ENCODE measurements at places on chromosomes 2 and 18.

- no peak for DNase-seq
Observed at GRCh38 chr18:73741946-73742345, 405.7 kb downstream of the FBXO15 start.

- DNase-seq = no peak
Observed at GRCh38 chr2:11539317-11540147, 5.7 kb downstream of the GREB1 start.

- no peak for DNase-seq
Observed at GRCh38 chr2:11748018-11748860, 1.8 kb downstream of the LPIN1 start.

DNA sequence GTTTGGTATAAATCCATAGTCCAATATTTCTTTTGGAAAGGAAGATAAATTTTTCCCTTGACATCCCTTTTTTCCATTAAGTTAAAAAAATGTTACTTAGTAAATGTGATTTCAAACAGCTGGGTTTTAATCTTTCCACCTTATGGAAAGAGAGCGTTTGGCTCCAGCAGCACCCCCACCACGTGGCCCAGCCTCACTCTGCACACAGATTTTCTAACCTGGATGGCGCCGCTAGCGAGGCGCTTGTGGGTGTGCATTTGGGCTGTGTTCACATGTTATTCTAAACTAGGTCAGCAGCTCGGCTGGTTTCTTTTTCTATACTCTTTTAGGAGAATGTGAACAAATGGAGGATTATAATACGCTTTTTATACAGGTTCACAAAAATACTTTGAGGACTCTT lies 218.0 kb downstream of the LDLRAD4 start:
- DNase-seq = peak; percentile 40

DNA sequence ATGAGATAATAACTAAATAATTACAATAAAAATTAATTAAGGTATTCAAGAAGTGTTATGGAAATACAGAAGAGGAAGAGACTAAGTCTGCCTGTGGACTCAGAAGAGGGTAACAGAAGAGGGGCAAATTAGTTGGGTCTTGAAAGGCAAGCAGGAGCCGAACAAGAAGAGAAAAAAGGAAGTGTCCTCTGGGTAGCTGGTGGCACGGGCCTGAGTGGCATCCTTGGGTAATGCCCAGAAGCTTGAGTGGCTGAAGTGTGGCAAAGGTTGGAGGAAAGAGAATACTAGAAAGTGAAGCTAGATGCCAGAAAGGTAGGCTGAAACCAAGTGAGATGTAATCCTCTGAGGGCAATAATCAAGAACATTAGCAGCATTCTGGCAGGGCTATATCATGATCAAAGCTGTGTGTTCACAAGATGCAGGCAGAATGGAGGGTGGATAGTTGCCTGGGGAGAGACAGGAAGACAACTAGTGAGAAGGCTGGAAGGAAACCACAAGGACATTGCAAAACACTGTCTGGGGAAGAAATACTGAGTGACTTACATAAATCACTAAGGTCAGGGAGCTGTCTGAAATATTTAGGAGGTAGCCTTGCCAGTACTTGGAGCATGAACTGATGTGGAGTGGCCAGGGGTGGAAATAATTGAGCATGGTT lies 16.2 kb downstream of the DOCK10 start:
- DNase-seq = no peak

DNA sequence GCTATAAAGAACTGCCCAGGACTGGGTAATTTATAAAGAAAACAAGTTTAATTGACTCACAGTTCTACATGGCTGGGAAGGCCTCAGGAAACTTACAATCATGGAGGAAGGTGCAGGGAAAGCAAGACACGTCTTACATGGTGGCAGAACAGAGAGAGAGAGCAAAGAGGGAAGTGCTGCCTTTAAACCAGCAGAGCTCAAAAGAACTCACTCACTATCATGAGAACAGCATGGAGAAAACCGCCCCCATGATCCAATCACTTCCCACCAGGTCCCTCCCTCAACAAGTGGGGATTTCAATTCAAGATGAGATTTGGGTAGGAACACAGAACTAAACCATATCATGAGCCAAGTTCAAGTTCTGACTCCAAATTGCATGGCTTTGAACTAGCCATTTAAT lies 62.8 kb upstream of the PPP1CB start:
- DNase-seq = no peak

DNA sequence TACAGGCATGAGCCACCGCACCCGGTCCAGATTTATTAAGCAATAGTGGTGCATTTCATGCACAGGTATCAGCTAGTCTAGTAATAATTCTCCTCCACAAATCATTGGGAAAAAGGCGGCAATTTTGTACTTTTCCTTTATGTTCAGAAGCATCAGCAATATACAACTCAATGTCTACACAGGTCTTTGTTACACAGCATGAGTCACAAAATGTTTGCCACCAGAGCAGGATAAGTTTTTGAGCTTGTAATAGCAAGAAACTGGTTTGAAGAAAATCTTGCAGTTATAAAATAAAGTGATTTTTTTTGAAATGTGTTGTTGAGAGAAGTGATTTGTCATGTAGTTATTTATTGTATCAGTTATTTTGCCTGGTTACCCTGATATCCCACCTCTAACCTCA lies 4.8 kb upstream of the ITPRIPL1 start:
- no peak for DNase-seq

- no peak for DNase-seq
Observed at GRCh38 chr18:22606563-22607283, 189.0 kb upstream of the CTAGE1 start.

GRCh38 chr2:127087791-127088495 lies 19.0 kb downstream of the BIN1 start:
- no peak for DNase-seq

DNA sequence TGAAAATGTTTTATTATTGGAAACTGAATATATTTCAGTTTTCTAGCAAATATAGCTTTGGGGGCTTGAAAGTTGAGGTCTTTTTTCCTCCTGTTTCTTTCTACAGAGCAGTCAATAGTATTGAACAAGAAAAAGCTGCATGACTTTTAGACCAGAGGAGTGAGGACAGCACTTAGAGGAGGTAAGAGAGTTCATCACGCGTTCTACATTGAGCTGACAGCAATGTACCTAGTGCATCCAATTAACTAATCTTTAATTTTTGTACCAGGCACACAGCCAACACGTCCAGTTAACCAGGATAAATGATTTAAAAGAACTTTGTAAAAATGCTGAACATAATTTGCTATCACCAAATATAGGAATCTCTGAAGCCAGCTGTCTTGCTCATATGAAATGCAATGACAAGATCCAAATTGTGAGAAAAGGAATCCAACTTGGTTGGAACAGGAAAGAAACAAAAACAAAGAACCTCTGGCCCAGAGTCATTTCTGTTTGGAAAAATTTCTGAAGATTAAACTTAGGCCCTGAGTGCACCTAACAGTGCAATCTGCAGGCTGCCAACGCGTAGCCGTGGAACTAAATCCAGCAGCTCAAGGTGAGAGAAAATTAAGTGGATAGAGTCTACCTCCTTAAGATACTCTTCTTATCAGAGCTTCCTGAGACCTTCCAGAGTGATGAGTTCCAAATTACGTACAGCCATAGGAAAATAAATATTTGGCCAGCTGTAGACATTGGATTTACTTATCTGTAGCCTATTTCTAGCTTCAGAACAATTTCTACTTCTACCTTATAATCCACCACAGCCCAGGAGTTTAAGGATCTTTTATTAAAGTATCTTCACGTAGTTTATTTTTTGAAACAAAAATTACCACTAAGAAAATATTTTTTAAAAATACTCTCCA lies 20.6 kb upstream of the SPTBN1 start:
- no peak for DNase-seq

- peak; percentile 49 for DNase-seq
Observed at GRCh38 chr2:126658905-126659561, 3.1 kb downstream of the GYPC start.

GRCh38 chr18:10900435-10900834 lies 248.9 kb downstream of the PIEZO2 start:
- no peak for DNase-seq

- no peak for DNase-seq
Observed at GRCh38 chr18:48129621-48130082, 199.2 kb upstream of the SMAD2 start.

GRCh38 chr2:30040147-30040546 lies 106.7 kb upstream of the YPEL5 start:
- no peak for DNase-seq

- DNase-seq = no peak
Observed at GRCh38 chr18:48919547-48919946, 31.2 kb downstream of the SMAD7 start.

DNA sequence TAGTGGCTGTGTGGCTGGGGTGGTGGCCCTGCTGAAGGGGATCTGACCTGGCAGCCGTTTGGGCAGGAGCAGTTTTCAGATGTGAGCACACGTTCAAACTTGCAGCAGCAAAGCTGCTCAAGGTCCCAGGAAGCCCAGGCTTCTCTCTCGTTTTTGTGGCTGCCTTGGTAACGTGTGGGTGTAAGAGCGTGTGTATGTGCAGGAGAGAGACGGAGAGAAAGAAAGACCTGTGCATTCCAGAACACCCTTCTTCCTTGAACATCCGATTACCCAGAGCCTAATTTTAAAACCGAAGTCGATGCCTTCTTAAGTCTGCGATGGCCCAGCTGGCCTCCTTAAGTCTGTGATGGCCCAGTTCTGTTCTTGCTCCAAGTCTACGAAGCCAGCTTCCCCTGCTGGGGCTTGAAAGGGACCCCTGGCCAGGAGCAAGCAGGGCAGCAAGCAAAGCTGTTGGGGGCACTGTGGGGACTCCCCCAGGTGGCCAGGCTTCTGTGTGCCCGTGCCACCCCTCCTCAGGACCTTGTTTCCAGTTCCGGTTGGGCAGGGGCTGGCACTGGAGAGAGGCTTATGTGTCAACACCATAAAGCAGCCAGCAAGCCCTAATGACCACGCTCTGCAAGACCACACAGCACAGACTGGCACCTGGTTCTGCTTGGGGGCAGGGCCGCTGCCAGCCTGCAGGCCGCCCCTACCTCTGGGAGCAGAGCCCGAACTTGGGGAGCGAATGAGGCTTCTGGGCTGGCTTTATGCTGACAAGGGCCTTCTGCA lies 55.8 kb upstream of the ALPP start:
- no peak for DNase-seq

DNA sequence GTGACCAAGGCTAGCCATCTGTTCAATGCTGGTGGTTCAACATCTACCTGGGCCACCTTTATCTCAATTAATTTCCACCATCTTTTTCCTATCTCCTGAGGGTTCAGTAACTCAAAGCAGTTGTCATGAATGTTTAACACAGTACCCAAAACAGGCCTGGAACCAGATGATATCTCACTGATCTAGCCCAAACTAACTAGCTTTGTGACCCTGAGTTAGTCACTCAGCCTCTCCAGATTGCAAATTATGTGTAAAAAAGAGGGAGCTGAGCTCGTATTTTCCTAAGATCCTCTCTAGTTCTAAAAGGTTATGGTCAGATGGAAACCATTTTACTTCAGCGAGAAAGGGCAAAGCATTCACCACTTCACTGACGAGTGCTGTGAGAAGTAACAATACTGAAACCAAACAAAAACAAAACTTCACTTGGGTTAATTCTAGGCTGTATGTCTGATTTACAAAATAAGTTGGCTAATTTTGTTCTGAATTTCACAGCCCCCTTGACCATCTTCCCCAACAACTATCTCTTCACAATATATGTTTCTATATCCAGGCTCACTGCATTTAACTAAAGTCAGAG lies 14.8 kb downstream of the SPRED2 start:
- DNase-seq = no peak

DNA sequence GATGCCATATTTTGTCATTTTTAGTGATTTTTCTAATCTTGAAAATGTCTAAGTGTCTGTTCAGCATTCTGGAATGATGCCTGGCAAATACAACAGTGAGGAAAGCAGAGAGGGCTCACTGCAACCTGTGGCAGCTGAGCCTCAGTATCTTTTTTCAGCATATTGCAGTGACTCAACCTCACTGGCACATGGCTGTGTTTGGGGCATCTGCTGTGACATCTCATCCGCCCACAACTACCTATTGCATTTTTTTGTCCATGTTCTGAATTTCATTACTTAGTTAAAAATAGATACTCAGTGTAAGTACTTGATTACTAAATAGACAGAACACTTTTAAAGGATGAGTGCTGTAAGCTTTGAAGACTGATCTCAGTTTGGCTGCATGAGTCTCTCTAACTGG lies 10.7 kb downstream of the BABAM2 start:
- DNase-seq = peak; percentile 26

DNA sequence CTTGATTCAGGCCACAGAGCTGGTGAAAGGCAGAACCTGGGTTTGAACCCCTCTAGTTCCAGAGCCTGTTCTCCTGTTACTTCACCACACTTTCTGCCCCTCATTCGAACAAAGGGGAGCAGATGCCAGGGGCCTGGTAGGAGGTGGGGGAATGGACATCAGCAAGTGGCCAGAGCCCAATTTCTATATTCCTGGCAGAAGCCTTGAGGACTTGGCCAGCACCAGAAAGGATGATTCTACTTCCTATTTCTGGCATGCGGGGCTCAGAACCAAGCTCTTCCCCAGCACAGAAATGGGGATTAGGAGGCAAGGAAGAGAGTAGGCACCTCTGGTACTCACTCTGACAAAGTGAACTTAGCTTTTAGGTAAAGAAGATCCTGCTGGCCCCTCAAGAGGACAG lies 49.3 kb downstream of the ADD2 start:
- no peak for DNase-seq

DNA sequence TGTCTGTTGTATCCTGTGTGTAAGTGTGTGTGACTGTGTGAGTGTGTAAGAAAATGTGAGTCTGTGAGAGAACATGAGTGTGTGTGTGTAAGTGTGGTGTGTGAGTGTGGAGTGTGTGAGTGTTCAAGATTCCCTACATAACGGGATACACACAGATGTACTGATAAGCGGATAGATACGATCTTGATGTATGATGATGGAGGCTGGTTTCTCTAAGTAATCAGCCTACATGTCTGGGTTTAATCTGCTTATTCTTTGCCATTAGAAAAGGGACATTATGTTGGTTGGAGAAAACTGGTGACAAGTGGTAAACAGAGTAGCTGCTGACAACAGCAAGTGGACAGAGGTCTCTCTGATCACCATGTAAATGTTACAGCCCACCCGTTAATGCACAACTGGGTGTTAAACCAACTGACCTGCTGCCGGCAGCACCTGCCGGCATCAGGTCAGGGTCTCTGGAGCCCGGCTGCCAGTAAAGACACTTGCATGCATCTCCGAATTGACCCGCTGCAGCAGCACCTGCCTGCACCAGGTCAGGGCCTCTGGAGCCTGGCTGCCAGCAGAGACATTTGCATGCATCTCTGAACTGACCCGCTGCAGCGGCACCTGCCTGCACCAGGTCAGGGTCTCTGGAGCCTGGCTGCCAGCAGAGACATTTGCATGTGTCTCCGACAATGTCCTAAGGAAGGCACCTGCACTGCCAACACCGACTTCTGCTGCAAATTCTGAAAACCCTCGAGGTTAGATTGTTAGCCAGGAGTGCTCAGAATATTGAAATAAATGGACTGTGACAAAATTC lies 87.5 kb downstream of the MBP start:
- no peak for DNase-seq

DNA sequence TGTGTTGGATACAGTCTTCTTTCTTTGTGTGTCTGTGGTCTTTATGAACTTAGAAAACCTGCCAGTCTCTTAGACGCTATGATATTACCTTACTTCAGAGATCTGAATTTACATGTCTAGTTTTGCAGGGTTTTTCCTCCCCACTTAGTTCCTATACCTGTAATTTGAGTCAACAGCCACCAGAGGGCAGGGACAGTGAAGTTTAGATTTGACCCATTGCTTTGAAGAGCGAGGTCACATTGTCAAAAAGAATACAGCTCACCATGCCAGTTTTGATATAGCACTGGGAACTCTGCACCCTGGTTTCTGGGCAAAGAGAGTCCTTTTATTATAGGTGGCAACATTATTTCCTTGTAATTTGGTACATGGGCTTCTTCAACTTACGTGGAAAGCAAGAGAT lies 102.3 kb downstream of the MAPK4 start:
- no peak for DNase-seq

GRCh38 chr2:73300926-73301325 lies 7.6 kb upstream of the EGR4 start:
- DNase-seq = no peak

All from stimulated activated CD4-positive, alpha-beta T cell treated with anti-CD3 and anti-CD28 coated beads, Interleukin-4, amount 100 ng/mL, for 1 hour (primary cell).